ENCODE measurements at places on chromosomes 6 and 20. TPM values are rescaled to one million over a fixed set of nuclear protein-coding genes. Genes with fewer than 3 reads are reported as not detected.

DNA sequence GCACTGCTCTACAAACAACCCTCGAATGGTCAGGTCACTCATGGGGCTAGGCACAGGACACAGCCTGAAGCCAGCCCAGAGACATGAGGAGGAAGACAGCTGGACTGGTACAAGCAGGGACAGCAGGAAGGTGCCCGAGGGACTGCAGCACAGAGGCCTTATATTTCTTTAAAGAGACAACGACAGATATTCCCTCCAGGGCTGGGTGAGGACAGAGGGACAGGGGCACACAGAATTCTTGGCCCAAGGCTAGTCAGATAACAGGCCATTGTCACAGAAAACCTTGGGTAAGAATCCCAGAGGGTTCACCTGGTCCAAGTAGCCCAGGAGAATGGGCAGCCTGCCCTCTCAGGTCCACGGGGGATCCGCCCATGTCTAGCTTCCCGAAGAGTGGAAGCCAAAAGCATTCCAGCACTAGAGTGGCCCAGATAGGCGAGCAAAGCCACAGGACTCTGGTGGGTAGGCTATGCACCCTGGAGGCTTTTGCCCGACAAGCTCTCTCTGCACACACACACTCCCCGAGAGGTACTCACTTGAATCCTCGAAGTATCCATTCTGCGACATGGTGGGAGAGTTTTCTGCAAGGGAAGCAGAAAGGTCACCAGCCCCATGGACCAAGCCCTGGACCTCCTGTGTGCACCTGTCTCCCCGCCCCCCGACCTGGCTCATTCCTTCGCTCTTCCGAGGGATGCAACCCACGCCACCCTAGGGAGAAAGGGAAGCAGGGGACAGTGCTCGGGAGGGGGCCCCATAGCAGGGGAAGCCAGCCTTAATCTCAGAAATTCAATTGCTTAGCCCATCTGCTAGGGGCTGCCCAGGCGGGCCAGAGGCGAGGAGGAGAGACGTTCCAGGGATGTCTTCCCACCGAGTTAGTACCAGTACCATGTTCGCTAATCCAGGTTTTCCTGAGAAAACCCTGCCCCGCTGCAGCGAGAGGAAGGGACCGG is 1.7 kb downstream of the SLC4A11 start:
- H3K4me3 ChIP-seq: peak overlapping the region; percentile 75
- H3K4me1 ChIP-seq: peaks cover 5% of the 10 kb centered on the region
- no peaks in the 10 kb centered on the region for H3K36me3 ChIP-seq
- no peak for DNase-seq
- no peaks in the 10 kb centered on the region for H3K27me3 ChIP-seq

MDC1 gene
- total RNA-seq: 26.3 TPM

DNA sequence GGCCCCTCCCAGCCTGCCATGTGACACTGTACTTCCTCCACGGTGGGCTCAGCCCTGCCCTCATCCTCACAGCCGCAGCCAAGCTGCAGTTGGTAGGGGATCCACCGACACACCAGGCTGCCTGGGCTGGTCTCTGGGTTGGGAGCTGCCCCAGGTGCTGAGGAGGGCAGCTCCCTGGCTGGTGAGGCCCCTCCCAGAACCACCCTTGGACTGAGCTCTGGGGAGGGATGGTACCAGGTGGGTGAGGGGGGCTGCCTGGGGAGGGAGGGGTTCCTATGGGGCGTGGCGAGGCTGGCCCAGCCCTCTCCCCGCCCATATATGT is 185 bp upstream of the TNFRSF6B start:
- peak overlapping the region; percentile 15 for H3K4me3 ChIP-seq
- no peaks in the 10 kb centered on the region for H3K27me3 ChIP-seq
- H3K4me1 ChIP-seq: peaks cover 7% of the 10 kb centered on the region
- no peak for DNase-seq
- H3K27ac ChIP-seq: no peak overlapping the region
- H3K36me3 ChIP-seq: no peaks in the 10 kb centered on the region

- no peak overlapping the region for H3K27ac ChIP-seq
- no peaks in the 10 kb centered on the region for H3K36me3 ChIP-seq
- DNase-seq: no peak
These were observed 69.6 kb upstream of the ADGRF1 start for GRCh38 chr6:47111685-47112084.

DNA sequence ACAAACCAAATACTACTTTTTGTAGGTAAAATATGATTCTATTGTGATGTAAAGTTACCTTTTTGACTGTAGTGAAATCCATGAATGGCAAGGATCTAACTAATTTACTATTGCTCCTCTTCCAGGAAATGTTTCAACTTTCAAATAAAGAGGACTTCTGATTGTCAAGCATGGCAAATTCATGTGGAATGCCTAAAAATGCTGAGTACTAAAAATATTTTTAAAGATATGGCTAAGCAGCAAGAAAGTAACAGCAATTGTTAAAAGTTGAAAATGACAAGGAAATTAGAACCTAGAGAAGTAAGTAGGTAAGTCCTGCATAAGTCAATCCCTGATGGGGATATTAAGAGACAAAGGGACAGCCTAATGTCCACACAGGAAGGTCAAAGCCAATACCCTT is 126.0 kb downstream of the BACH2 start:
- no peaks in the 10 kb centered on the region for H3K27me3 ChIP-seq
- H3K4me3 ChIP-seq: no peak overlapping the region
- no peaks in the 10 kb centered on the region for H3K4me1 ChIP-seq
- no peak for DNase-seq
- H3K27ac ChIP-seq: no peak overlapping the region

CLDN20 gene
- not detected for total RNA-seq

LRRN4 gene
- total RNA-seq: 0.68 TPM

GRCh38 chr6:110331816-110332215 is 26.3 kb downstream of the METTL24 start:
- H3K27me3 ChIP-seq: no peaks in the 10 kb centered on the region
- H3K27ac ChIP-seq: no peak overlapping the region
- H3K36me3 ChIP-seq: no peaks in the 10 kb centered on the region
- DNase-seq: no peak

GRCh38 chr6:147468634-147469033 is 39.9 kb upstream of the SAMD5 start:
- no peaks in the 10 kb centered on the region for H3K4me1 ChIP-seq
- no peaks in the 10 kb centered on the region for H3K36me3 ChIP-seq
- no peaks in the 10 kb centered on the region for H3K27me3 ChIP-seq

- H3K4me1 ChIP-seq: peaks cover 3% of the 10 kb centered on the region
- no peak overlapping the region for H3K4me3 ChIP-seq
- no peaks in the 10 kb centered on the region for H3K36me3 ChIP-seq
- H3K27ac ChIP-seq: no peak overlapping the region
- no peak for DNase-seq
These were observed 40.3 kb downstream of the TAF4 start for GRCh38 chr20:62025394-62025793.

GRCh38 chr6:90072935-90073464 is 178.7 kb downstream of the GJA10 start:
- no peaks in the 10 kb centered on the region for H3K36me3 ChIP-seq
- no peaks in the 10 kb centered on the region for H3K4me1 ChIP-seq
- DNase-seq: no peak
- H3K4me3 ChIP-seq: no peak overlapping the region
- no peak overlapping the region for H3K27ac ChIP-seq

GRCh38 chr6:25387911-25388310 is 108.7 kb downstream of the CARMIL1 start:
- DNase-seq: no peak
- no peaks in the 10 kb centered on the region for H3K27me3 ChIP-seq
- H3K4me3 ChIP-seq: no peak overlapping the region

- no peaks in the 10 kb centered on the region for H3K36me3 ChIP-seq
- H3K27me3 ChIP-seq: no peaks in the 10 kb centered on the region
- H3K4me3 ChIP-seq: no peak overlapping the region
- peaks cover 9% of the 10 kb centered on the region for H3K4me1 ChIP-seq
- no peak overlapping the region for H3K27ac ChIP-seq
These were observed 26.0 kb downstream of the TRAM2 start for GRCh38 chr6:52550870-52551269.

GRCh38 chr6:8814440-8815000 is 379.2 kb upstream of the SLC35B3 start:
- H3K4me1 ChIP-seq: no peaks in the 10 kb centered on the region
- no peak for DNase-seq
- no peak overlapping the region for H3K4me3 ChIP-seq
- H3K36me3 ChIP-seq: no peaks in the 10 kb centered on the region

COL19A1 gene
- total RNA-seq: 0.14 TPM

DNA sequence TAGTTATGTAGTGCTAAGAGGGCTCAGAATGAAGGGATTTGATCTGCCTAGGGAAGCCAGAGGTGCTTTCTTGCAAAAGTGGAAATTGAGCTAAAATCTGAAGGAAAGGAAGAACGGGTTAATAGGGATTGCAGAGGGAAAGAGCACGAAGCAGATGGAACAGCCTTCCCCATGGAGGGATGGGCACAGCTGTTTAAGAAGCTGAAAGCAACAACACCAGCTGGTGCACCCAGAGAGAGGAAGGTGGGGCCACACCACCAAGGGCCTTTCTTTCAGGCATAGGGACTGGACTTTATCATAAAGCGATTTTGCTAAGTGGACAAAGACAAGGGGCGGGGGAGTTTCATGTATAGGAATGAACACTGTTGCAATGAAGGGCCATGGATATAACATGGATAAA is 65.8 kb upstream of the SNRPB2 start:
- H3K4me3 ChIP-seq: no peak overlapping the region
- DNase-seq: no peak
- no peak overlapping the region for H3K27ac ChIP-seq
- H3K4me1 ChIP-seq: no peaks in the 10 kb centered on the region

- H3K27me3 ChIP-seq: no peaks in the 10 kb centered on the region
- no peak overlapping the region for H3K27ac ChIP-seq
- no peaks in the 10 kb centered on the region for H3K4me1 ChIP-seq
- no peak for DNase-seq
- no peaks in the 10 kb centered on the region for H3K36me3 ChIP-seq
- H3K4me3 ChIP-seq: no peak overlapping the region
These were observed 81.8 kb downstream of the IRF4 start for GRCh38 chr6:473356-473755.

GRCh38 chr6:109687271-109687761 is 3.7 kb downstream of the AK9 start:
- no peaks in the 10 kb centered on the region for H3K27me3 ChIP-seq
- no peak for DNase-seq
- H3K4me3 ChIP-seq: no peak overlapping the region
- H3K4me1 ChIP-seq: no peaks in the 10 kb centered on the region

ADGRG6 gene
- total RNA-seq: 13.5 TPM

PRPH2 gene
- 3.3 TPM for total RNA-seq

MLN gene
- total RNA-seq: not detected

NTSR1 gene
- total RNA-seq: 0.74 TPM

- no peak overlapping the region for H3K27ac ChIP-seq
- no peaks in the 10 kb centered on the region for H3K27me3 ChIP-seq
These were observed 107.4 kb downstream of the B3GAT2 start for GRCh38 chr6:70849348-70850069.

AGPAT4 gene
- 4.2 TPM for total RNA-seq

DNA sequence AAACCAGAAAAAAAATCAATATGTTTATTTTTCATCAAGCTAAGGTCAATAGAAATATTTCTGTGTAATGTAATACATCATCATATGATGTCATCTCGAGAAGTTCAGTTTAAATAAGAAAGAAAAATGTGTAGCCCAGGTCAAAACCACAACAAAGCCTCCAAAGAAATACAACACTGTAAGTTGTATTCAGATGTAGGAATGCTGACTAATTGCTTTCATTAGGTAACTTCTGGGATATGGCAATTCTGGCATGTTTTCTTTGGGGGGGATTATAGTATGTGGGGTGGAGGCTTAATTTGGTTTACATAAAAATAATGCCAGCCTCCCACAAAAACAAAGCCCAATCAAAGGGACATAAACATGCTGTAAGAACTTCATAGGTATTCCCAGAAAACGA is 881.8 kb upstream of the CITED2 start:
- H3K27me3 ChIP-seq: no peaks in the 10 kb centered on the region
- H3K27ac ChIP-seq: no peak overlapping the region
- DNase-seq: no peak

- no peaks in the 10 kb centered on the region for H3K36me3 ChIP-seq
- H3K27me3 ChIP-seq: no peaks in the 10 kb centered on the region
- no peak for DNase-seq
- no peaks in the 10 kb centered on the region for H3K4me1 ChIP-seq
- no peak overlapping the region for H3K27ac ChIP-seq
These were observed 9.6 kb downstream of the SLC35A1 start for GRCh38 chr6:87482366-87482765.

DNA sequence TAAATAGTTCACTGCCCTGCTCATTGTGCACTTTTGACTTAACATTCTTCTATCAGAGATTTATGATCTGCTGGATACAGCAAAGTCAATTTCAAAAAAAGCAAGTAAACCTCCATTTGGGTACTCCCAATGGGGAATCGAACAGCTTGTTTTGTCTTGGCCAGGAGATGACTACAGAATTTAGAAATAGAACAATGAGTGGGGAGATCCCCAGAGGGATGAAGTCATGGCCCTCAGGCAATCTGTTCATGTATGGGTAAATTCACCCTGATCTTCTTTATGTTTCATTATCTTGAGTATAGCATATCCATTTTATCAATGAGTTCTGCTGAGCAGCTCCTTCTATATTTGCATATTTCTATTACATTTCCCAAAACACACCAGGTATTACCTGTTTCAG is 1681.9 kb downstream of the HACE1 start:
- H3K27ac ChIP-seq: no peak overlapping the region
- H3K4me3 ChIP-seq: no peak overlapping the region
- no peaks in the 10 kb centered on the region for H3K27me3 ChIP-seq
- no peaks in the 10 kb centered on the region for H3K36me3 ChIP-seq
- H3K4me1 ChIP-seq: no peaks in the 10 kb centered on the region

- H3K4me3 ChIP-seq: no peak overlapping the region
- no peak for DNase-seq
- H3K27ac ChIP-seq: no peak overlapping the region
These were observed 33.0 kb downstream of the AKIRIN2 start for GRCh38 chr6:87669051-87669450.

CUTA gene
- total RNA-seq: 260 TPM

DNA sequence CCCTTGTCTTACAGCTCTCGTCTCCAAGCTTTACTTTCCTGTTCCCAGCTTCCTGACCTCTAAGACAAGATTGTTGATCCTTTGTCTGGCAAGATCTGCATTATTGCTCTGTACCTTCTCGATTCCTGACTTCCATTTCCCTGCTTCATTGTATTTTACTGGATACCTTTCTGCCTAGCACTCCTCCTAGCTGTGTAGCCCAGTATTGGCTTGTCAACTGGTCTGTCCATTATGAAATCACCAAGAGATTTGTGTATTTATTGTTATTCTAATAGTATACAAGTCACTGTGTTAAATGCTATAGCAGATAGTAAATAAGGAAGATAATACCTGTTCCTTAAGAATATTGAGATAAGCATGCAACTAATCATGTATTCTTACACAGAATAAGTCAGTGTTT is 305.4 kb downstream of the CDKAL1 start:
- no peak overlapping the region for H3K27ac ChIP-seq
- no peaks in the 10 kb centered on the region for H3K27me3 ChIP-seq
- H3K4me3 ChIP-seq: no peak overlapping the region
- no peaks in the 10 kb centered on the region for H3K4me1 ChIP-seq

All from prostate gland (tissue), 2 donors.